Muscle of leg (tissue), 16 donors: ENCODE measurements at places on chromosomes 2 and 18.

DNA sequence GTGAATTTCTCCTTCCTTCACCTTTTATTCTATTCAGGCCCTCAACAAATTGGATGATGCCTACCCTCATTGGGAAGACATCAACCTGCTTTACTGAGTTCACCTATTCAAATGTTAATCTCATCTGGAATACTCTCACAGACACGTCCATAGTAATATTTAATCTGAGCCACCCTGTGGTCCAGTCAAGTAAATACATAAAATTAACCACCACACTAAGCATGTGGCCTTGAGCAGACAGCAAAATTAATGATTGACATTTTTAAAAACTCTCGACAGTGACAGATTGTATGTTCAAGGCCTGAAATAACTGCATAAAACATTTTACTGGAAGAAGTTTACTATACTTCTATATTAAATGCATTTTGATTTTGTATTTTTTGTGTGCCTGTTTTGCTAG, 540.6 kb upstream of the GCFC2 start:
- no peak for DNase-seq

- no peak for DNase-seq
Observed at GRCh38 chr2:12552092-12552491, 164.6 kb upstream of the TRIB2 start.

DNA sequence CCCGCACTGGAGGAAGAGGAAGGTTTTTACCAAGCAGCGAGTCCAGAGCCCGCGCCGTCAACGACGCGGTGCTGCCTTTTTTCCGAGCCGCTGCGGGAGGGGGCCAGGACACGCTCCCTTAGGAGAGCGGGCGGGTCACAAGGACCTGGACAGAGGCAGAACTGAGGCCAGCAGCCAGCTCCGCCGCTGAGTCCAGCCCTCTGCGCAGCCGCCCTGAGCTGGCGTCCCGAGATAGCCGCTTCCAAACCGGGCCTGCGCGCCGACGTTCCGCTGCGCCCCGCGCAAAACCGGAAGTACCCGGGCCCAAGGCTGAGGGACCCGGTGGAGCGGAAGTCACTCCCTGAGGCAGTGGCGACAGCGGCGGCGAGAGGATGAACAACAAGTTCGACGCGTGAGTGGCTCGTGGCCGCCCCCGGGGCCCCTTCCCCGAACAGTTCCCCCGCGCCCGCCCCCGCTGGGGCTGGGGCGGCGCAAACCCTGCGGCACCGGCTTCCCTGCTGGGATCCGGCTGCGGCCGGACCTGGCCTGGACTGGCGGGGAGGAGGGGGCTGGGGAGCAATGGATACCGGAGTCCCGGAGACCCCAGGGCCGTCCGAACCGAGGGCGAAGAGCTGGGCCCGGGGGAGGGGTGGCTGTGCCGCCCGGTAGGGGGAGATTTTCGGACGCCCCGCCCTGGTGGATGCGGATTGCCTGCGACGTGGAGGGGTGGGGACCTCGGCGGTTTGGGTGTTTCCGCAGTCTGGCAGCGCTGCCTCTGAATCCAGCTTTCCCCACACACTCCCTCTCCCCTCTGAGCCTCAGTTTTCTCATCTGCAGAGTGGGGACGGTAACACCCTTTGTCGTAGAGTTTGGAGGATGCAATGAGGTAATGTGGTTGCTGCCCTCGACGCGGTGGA, at the start of the genes EIF4E2 and TIGD1:
Gene EIF4E2 (plus strand): TSS at position 336 of the 896 bp plus-strand sequence. CDS start 36 bp downstream, at position 372.
Gene TIGD1 (minus strand): TSS at position 204 of the 896 bp plus-strand sequence. CDS start 675 bp downstream, outside the sequence.
- DNase-seq: peak; percentile 98

GRCh38 chr2:227325839-227326195, 766 bp downstream of the MFF start:
- DNase-seq: peak; percentile 56

GRCh38 chr2:233965032-233965603, 47.9 kb downstream of the TRPM8 start:
- no peak for DNase-seq

GRCh38 chr18:42583283-42583731, 532.2 kb downstream of the RIT2 start:
- DNase-seq: no peak

DNA sequence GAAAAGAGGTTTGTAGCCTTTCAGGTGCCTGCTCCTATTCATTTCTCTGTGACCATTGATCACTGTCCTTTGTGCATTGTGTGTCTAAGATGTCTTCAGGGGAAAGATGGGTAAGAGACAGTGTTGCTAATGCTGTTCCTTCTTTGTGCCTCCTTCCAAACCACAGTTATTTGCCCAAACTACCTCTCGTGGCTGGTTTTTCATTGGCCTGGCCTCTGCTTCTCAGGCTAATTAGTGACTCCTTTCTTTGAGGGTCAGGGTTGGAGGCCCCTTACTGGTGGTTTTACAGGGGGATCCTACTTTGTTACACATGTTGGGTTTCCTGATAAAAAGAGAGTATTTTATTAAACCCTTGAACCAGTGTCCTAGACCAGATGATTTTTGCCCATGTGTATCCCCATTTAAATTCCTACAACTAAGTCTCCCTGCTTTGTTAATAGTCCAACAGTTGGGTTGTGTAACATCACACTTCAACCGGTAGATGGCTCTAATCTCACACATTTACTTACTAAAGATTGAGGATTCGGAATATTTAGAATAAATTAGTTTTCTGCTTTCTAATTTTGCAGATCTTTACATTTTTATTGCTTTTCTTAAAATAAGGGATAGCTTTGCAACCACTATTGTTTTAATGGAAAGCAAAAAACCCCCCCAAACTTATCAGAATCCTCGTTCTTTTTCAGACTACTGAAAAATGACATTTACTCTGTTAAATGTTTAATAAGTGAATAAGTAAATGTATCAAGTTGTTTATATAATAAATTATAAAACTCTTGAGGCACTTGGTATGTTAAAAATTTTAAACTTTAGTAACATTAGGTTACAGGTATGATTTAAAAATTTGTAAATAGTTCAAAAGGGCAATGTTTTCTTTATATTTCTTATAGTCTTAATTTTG, 2.4 kb downstream of the MARS2 start:
- peak; percentile 47 for DNase-seq

DNA sequence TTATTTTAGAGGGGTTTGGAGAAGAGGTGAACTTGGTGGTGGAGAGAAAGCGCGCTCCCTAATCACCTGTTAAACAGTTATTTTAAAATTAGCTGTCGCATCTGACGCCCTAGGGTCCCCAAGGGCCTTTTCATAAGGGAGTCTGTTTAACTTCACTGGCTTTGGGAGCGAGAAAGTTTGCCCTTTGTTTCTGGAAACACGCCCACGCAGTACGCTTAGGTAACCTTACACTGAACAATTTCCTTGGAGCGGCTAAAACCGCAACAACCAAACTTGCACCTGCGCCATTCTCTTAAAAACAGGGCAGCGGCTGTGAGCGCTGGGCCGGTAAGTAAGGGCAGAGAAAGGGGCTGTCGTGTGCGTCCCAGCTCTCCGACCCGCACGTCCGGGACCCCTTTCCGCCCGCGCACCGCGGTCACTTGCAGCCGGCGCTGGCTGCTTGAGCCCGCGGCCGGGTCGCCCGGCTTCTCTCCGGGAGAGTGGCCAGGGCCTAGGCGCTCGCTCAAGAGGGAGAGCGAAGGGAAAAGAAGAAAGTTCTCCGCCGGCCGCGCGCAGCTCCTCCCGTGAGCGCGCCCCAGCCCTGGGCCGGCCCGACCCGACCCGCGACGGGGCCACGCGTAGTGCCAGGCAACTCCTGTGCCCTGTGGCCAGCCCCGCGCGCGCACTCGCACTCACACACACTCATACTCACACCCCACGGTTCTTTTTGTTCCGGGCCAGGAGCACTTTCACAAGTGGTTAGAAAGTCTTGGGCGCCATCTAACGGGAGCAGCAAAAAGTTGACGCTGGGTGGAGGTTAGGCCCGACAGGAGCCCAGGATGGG, 19.2 kb downstream of the POU3F3 start:
- DNase-seq: peak; percentile 83

DNA sequence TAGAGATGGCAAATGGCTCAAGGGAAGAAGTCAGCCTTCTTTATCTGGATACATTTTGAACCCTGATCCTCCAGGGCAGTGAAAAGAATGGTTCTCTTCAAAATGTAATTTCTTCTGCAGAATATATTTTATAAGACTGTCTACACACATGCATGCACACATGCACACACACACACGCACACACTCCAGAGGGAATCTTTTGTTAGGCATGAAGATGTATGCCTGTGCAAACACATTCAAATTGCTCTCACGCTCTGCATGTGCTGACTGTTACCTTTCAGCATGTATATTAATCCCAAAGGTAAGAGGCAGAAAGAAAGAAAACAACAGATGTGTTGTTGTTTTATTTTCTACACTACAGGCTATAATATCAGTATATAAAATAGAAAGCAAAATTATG, 43.2 kb downstream of the SLC5A7 start:
- peak; percentile 53 for DNase-seq

- DNase-seq: peak; percentile 22
Observed at GRCh38 chr2:169012812-169013627, 18.1 kb downstream of the ABCB11 start.

DNA sequence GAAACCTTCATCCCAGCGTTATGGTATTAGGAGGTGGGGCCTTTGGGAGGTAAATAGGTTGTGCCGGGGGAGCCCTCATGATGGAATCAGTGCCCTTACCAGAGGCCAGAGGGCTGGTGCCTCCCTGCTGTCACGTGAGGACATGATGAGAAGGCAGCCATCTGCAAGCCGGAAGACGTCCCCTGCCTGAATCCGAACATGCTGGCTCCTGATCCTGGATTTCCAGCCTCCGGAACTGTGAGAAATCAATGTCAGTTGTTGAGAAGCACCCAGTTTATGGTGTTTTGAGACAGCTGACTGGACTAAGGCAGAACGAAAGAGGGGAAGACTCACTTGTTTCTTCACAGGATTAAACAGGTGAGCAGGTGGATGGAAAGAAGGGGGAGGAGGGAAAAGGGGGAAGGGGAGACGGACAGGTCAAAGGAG, 13.0 kb upstream of the KLF11 start:
- no peak for DNase-seq

- no peak for DNase-seq
Observed at GRCh38 chr2:159936471-159936870, 125.9 kb downstream of the PLA2R1 start.

DNA sequence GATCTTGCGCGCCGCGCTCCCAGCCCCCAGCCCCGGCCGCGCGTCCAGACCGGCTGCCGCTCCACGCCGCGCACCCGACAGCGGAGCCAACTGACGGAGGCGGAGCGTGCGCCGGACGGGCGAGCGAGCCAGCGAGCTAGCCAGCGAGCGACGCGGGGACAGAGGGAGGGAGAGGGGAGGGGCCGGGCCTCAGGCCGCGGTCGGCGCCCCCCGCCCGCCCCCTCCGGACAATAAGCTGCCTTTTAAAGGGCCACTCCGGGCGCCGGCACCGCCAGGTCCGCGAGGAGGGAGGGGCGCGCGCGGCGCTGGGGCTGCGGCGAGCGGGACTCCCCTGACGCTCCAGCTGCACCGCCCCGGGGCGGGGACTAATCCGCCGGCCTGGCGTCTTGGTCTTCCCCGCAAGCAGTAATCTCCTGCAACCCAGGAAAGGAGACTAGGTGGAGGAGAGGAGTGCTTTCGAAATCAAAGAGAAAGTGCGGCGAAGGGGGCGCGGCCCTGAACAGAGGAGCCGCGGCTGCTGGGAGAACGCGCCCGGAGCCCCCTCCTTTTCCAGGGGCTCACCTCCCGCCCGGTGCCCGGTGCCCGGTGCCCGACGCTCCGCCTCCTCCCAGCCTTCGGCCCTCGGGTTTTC, at the start of gene BIN1:
Gene BIN1 (minus strand): TSS at position 164 of the 631 bp plus-strand sequence. CDS start 211 bp downstream, outside the sequence.
- peak; percentile 98 for DNase-seq

DNA sequence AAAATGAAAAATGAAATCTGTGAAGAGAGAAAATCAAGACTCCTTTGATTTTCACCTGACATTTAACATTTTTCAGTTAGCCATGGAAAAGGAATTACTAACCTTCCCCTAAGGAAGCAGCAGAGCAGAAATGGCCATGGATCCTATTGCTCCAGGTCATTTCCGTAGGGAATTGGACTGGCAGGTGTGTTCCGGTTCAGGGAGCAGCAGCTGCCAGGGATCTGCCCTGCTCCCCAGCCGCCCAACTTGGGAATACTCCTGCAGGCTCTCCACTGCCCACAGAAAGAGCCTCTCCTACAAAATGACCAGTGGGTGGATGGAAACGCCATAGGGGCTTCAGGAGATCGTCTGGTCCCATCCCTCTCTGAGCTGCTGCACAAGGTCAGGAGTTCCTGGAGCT, 86.0 kb upstream of the MAPK4 start:
- no peak for DNase-seq

- DNase-seq: no peak
Observed at GRCh38 chr2:233795735-233796171, 17.6 kb downstream of the MROH2A start.

DNA sequence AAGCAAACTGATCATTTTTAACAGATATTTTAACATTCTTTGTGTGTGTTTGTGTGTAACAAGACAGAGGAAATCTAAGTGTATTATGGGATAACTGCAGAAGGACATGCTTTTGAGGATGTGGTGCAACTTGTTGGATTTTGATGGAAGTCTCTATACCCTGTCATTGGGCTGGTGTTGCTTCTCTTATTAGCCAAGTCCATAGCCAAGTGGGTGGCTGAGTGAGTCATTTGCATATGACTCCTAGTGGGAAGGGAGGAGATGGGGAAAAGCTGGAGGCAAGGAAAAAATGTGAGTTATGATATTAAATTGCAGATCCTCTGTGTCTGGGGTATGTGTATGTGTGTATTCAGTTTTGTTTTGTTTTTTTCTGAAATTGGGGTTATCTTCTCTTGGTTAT, 879.9 kb downstream of the DCC start:
- no peak for DNase-seq

GRCh38 chr18:59388817-59389216, 29.8 kb upstream of the LMAN1 start:
- no peak for DNase-seq

DNA sequence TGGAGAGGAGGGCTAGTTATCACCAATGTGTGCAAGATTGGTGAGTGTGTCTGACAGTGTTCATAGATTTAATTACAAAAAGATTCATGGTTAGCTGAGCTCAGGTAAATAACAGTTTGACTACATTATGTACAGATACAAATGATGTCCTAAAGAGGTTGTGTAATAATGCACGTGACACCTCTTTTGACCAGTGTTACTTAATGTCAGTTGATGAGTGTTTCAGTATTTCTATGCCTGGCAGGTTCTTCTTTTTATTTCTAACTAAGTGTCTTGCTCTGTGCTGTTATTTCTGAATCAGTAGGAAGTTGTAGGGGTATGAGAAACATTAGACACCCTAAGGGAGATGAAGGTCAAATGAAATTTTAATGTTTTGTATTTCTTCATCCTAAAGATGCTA, 7.9 kb upstream of the INHBB start:
- no peak for DNase-seq

DNA sequence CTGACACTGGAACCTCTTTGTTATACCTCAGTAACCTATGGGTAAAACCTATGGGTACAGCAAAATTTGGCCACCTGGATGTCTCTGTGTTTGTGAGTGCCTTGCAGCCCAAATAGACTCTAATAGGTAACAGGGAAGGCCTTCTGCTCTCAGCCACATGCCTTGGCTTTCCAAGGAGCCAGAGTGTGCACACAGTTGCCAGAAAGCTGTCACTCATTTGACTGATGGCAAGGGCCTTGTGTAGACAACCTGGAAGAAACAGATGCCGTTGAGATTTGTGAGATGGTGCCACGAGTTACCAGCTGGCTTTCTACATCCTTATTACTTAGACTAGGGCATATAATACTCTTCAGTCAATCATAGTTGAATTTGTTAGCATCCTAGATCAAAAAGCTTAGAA, 90.1 kb upstream of the RAB12 start:
- DNase-seq: peak; percentile 62

GRCh38 chr18:47893047-47893446, 37.4 kb downstream of the SMAD2 start:
- no peak for DNase-seq
